ENCODE measurements at places on chromosomes 2 and 18.
A peak's percentile ranks its signal among the peaks of the same experiment; 100 is the strongest.

GRCh38 chr2:170820757-170821530 lies 4.3 kb downstream of the GAD1 start:
- DNase-seq: no peak

DNA sequence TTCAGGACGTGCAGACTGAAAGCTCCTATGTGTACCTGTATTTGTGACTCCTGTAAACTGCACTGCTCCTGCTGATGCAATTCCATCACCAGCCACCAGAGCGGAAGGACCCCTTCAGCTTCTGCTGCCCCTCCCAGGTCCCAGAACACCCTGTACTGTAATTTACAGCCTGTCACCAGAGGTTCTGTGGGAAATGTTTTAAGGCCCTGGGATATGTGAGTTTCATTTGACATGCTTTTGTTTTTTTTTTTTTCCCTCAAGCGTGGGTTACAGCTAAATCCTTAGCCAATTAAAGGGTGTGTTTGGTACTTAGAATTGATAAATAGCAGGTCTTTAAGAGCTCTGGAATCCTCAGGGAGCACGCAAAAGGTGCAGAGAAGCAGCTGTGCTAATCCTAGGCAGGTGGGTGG lies 79.4 kb downstream of the KCTD1 start:
- no peak for DNase-seq

DNA sequence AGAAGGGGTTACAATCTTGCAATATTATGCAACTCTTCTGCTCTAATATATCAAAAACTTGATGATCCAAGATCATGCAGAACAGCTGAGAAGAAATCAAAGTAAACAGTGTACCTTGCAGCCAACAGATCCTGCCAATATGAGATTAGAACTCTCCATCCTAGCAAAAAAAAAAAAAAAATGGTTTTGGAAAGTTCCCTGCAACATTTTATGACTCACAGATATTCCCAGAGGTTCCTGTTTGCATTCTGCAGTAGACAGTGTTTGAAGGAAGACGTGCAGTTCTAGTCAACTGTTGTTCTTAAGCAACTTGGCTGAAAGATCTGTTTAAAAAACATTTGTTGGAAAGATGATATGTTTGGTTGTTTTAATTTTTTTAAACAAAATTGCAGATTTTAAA lies 103.6 kb upstream of the WDR75 start:
- DNase-seq: no peak

DNA sequence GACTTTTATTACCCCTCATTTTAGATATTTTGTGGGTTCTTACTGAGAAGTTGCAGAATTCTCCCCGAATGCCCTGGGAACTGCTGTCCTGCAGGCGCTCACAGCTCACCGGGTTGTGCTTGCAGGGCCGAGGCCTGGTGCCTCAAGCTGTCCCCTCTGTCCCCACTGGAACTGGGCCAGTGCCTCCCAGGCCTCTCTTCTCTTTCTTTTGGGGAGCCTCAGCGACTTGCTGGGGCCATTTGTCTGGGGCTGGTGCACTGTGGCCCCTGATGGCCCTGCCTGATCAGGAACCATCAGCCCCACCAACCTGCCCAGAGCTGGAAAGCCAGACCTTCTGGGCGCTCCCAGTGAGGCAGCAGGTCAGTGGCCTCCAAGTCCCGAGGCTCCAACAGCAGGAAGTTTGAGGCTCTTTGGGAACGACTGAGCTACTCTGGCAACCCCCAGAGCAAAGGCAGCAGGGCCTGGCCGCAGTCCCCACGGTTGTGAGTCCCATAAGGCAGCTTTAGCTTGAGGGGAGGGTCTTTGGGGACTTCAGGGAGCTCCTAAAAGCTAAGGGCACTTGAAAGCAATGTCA lies 14.7 kb upstream of the NEU4 start:
- DNase-seq: no peak

DNA sequence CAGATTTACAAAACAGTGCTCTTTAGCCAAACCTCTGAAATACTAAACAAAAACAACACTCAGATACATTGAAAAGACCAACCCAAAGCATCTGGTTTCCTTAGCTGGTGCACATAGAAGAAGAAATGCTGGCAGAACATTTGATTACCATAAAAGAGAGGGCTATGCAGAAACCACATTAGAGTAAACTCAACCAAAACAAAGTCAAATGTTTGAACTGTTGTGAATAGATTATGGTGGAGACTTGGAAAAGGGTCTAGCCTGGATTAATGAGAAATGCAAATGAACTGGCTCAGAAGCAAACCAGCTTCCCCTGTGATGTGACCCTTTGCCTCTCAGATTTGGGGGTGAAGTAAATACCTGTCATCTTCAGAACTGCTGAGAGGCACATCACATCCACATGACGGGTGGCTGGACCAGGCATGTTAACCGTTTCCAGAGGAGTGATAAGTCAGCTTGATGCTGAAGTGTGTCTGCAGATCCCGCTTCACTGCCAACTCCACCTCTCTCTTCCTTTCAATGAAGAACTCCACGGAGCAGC lies 153.0 kb downstream of the NRP2 start:
- DNase-seq: no peak

GRCh38 chr2:240141736-240142135 lies 1.3 kb upstream of the OTOS start:
- DNase-seq: no peak

DNA sequence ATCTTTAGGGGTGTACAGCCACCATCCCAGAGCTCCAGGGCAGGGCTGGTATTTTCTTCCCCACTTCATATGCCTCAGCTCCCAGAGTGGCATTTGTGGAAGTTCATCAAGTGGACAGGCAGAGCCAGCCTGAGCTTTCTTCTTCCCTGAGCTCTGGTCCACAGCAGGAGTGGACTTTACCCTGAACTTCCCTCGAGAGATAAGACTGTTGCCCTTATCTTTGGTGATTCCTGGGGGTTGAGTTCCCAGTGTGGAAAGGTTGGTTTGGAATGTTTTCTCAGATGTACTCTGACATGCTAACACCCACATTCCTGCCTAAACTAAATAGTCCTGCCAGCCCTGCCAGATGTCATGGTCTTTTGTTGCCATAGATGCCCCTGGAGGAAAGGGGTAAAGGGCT lies 62.0 kb upstream of the LGALSL start:
- no peak for DNase-seq

- no peak for DNase-seq
Observed at GRCh38 chr2:20184067-20184938, 40.6 kb downstream of the SDC1 start.

DNA sequence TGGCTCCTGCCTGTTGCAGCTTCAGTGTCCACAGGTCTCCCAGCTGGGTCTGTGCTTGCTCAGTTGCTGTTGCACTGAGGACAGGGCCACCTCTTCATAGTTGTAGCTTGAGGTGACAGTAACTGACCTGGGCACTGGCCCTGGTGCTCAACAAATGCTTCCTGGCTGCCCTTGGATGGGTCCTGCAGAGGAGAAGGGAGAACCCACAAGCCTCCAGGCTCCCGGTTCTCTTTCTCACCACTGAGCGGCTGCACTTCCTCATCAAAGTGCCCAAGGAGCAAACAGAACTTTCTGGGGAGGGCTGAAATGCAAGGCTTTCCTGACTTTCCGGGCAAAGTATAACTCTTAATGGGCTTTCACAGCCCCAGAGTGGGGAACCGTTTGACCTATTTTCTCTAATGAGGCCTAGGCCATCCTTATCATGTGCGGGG lies 38.7 kb downstream of the LCT start:
- DNase-seq: no peak

DNA sequence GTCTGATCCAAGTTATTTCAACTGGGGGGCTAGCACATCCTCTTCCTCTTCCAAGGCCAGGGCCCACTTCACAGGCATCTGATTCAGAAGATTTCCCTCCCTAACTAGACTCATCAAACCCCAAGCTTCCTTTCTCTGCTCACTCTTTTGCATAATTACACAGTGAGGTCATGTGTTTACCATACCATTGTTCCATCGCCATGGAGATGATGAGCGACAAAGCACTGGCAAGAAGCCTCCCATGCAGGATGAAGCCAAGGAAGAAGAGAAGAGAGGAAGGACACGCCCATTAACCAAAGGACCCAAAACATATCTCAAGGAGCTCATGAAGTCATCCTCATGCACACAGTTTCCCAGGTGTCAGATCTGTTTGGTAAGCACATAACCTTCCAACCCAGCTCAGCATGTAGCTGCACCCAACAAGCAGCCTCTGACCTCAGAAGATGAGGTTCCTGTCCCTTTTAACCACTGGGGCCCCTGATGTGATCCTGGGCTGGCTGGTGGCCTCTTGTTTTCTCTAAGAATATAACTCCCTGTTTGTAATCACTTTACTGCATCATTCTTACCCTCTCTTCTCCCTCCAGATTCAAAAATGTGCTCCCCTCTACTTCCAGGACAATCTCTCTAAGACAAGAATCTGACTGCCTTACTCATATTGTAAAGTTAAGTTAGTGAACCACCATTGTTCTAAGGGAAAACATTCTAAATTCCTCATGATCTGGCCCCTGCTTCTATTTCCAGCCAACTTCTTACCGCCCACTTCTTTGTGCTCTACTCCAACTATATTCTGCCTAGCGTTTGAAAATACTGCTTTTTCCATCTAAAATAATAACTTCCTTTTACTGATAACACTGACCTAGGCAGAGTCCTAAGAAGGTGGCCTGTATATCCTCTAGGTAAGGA lies 190.1 kb downstream of the TTC32 start:
- DNase-seq: no peak

GRCh38 chr18:9712611-9713010 lies 4.5 kb downstream of the RAB31 start:
- no peak for DNase-seq

GRCh38 chr2:241857572-241858121 lies 1.0 kb downstream of the PDCD1 start:
- DNase-seq: no peak

- peak; percentile 19 for DNase-seq
Observed at GRCh38 chr2:19361325-19361990, 3.0 kb upstream of the OSR1 start.

DNA sequence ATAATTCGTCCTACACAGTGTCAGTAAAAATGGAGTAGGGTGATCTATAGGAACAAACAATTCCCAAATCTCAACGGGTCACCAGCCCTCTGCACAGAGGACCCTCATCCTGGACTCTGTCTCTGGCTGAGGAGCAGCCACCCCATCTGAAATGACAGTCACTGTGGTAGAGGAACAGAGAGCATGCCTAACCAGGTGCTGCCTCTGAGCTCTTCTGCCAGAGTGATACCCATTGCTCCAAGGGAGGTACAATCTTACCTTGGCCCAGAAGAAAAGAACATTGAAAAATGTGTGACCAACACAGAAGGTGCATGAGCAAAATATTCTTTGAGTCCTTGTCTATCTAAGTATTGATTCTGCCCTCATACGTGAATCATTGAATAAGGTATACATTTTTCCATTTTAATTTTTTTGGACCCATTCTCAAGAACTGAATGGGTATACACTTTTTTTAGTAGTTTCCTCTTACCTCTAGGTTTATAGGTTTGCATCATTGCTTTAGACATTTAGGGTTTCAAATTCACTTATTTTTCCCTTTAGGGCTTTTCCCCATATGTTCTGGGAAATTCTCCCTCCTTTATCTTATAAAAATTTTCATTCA lies 8.7 kb downstream of the SP140 start:
- no peak for DNase-seq

- DNase-seq: no peak
Observed at GRCh38 chr2:17229414-17229813, 288.8 kb downstream of the RAD51AP2 start.

- no peak for DNase-seq
Observed at GRCh38 chr2:175766880-175767279, 235.2 kb downstream of the LNPK start.

DNA sequence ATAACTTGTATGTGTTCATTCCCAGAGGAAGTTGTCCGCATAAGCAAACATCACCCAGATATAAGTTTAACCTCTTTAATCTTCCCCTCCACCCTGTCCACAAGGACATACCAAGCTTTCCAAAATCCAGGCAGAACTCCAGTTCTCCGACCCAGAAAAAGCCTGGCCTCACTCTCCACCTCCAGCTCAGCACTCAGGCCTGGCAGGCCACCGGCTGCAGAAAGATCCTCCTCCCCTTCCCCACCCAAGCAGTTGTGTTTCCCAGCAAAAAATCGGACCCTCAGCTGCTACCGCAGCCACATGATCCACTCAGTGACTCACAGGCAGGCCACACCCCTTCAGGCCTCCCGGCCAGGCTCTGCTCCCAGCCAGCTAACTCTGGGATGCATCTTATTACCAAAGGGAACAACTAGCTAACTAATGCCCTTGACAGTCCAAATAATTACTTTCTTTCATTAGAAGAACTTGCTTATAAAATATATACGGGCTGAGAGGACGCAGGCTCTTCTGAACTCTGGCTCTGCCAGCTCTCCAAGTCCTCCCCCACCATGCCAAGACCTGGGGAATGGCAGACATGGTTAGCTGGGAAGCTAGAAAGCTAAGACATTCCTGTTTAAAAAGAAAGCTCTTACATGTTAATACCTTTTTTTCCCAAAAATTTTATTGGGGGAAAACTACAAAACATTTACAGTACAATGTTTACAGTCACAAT lies 4.5 kb downstream of the ZFP36L2 start:
- peak; percentile 67 for DNase-seq

DNA sequence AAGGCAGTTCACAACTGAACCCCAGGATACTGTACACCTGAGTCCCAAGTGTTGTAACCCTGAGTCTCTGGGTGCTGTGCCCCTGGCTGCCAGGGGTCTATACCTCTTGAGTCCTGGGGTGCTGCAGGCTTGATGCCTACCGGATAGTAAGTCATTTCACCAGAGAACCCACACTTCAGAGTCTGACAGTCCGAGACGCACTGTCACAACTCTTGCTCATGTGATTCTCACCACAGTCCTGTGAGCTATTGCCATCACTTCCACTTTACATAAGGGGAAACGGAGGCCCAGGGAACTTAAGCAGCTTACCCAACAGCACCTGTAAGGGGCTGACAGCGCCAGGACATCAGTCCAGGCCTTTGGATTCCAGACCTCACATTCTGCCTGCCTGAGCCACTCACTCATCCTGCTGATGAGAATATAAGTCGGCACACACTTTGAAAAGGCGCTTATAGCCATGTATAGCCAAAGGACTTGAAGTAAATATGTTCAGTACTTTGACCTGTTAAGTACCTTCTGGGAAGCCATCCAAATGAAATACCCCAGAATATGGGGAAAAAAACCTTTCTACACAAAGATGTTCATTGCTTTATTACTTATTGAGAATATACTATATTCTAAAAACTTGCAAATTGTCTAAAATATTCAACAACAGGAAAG lies 180.7 kb upstream of the ID2 start:
- no peak for DNase-seq

GRCh38 chr2:148885988-148886387 lies 11.0 kb downstream of the KIF5C start:
- no peak for DNase-seq

DNA sequence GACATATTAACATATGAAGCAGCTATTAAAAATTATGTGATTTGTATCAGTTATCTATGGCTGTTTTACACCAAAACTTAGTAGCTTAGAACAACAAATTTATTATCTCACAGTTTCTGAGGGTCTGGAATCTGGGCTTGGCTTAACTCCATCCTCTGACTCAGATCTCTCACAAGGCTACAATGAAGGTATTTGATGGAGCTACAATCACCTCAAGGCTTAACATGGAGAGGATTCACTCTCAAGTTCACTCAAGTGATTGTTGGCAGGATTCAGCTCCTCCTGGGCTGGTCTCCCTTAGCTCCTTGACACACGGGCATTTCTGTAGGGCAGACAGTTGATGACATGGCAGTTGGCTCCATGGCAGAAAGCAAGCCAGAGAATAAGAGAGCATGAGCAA lies 133.0 kb upstream of the SLC14A2 start:
- DNase-seq: no peak

- DNase-seq: no peak
Observed at GRCh38 chr2:60357996-60358395, 195.5 kb downstream of the BCL11A start.

- DNase-seq: no peak
Observed at GRCh38 chr2:139798391-139798790, 1018.2 kb upstream of the NXPH2 start.

GRCh38 chr18:35572644-35573043 lies 8.9 kb upstream of the GALNT1 start:
- DNase-seq: no peak
